ENCODE measurements at places on chromosomes 4 and X. TPM values are rescaled to one million over a fixed set of nuclear protein-coding genes. Genes with fewer than 3 reads are reported as not detected.
A peak's percentile ranks its signal among the peaks of the same experiment; 100 is the strongest.

Gene GABRB1
- not detected for total RNA-seq

Gene OCRL
- 16.8 TPM for total RNA-seq

- H3K4me1 ChIP-seq, result no peaks in the 10 kb centered on the region
- no peak overlapping the region for H3K4me3 ChIP-seq
- DNase-seq, result no peak
- no peaks in the 10 kb centered on the region for H3K36me3 ChIP-seq
- H3K27ac ChIP-seq, result no peak overlapping the region
Observed at GRCh38 chr4:19159874-19160273, 1091.8 kb upstream of the SLIT2 start.

GRCh38 chr4:113674251-113674650, 87.3 kb downstream of the CAMK2D start:
- no peak for DNase-seq
- no peaks in the 10 kb centered on the region for H3K27me3 ChIP-seq
- no peak overlapping the region for H3K4me3 ChIP-seq
- no peaks in the 10 kb centered on the region for H3K36me3 ChIP-seq
- H3K4me1 ChIP-seq, result peaks cover 6% of the 10 kb centered on the region

- peaks cover 35% of the 10 kb centered on the region for H3K4me1 ChIP-seq
- no peak overlapping the region for H3K4me3 ChIP-seq
- H3K36me3 ChIP-seq, result no peaks in the 10 kb centered on the region
- DNase-seq, result peak; percentile 78
Observed at GRCh38 chr4:168796362-168797106, 213.5 kb downstream of the CBR4 start.

DNA sequence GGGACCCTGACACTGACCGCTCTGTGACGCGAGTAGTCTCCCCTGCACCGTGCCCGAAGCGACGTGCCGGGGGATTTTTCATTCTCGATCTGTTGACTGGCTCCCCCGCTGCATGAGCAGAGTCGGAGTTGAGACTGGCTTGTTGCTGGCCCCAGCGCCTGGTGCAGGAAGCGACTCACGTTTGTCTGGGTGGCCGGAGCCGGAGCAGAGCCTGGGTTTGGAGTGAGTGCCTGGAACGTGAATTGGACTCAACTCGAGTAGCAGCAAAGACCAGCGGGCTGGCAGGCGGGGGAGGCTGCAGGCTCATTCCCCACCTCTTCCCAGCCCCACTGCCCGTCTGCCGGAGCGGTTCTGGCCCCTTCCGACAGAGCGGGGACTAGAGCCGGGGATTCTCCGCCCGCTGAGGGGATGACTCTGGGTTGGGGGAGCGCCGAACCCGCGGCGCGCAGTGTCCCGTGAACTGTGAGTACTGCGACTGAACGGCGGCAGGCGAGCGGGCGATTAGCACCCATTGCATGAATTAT, 554 bp downstream of the PCDH7 start:
- H3K27me3 ChIP-seq, result peaks cover 22% of the 10 kb centered on the region
- no peak for DNase-seq
- H3K36me3 ChIP-seq, result no peaks in the 10 kb centered on the region
- H3K4me1 ChIP-seq, result no peaks in the 10 kb centered on the region
- no peak overlapping the region for H3K27ac ChIP-seq
- H3K4me3 ChIP-seq, result peak overlapping the region; percentile 10
